Stimulated activated CD8-positive, alpha-beta memory T cell treated with anti-CD3 and anti-CD28 coated beads, Interleukin-15, amount 100 ng/mL, for 1 hour (primary cell): ENCODE measurements at places on chromosomes 6 and 20.

- DNase-seq = no peak
Observed at GRCh38 chr6:40695750-40696415, 108.7 kb upstream of the LRFN2 start.

GRCh38 chr6:57069228-57069627 is 20.8 kb upstream of the ZNF451 start:
- DNase-seq = no peak

GRCh38 chr20:4470375-4470774 is 251.3 kb upstream of the PRND start:
- no peak for DNase-seq

DNA sequence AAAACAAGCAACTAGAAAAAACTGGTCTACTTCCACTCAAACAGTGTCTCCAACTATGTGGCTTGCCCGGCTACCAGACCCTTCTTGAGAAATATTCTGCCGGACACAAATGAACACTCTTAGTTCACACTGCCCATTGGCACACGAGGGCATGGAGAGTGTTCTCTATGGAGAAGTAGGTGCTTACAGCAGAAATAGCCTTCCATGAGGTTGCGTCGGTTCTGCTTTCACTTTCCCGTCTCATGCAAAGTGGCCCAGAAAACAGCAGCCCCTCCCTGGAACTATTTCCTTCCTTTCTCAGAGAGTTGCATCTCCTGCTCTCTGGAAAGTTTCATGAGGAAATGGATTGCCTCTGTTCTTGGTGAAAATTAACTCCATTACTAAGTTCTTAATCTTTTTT is 9.5 kb upstream of the HLA-DOA start:
- DNase-seq = no peak

DNA sequence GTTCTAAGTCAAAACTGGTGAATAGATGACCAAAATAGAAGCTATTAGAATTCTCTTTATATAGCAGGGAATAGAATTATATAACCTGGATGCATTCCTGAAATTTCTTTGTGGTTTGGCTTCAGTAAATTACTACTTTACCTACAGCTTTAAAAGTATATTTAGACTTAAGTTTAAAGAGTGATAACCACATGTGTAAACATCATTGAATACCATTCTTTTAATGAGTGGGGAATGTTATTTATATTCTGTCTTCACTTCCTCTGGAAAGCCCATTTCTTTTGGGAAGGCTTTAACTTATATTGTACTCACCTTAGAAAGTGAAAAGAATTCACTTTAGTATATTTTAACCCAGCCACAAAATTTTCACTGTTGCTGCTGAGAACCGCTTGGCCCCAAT is 39.1 kb downstream of the PLEKHG1 start:
- no peak for DNase-seq

DNA sequence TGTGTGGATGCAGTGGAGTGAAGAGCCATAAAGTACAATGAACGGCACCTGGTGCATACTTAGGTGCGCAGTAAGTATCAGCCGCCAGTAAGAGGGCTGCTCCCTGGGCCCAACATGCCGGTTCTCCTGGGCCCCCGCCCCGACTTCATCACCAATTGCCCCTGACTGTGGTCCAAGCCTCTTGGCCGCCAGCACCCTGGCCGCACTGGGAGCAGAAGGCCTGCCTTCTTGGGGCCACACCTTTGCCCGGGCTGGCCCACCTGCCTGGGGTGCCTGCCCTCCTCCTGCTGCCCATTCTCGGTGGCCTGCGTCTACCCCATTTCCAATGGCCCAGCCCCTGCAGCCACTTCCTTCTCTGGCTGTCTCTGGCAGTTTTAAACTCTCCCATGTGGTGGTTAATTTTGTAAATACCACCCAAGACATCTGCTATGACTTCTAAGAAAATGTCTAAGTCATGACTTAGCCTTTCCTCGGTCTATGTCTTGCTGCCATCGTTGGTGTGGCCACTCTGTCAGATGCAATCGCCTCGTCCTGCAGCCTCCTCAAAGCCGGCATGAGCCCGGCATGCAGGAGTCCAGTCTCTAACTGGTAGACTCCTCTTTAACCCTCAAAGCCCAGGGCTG is 36.8 kb downstream of the PMEPA1 start:
- no peak for DNase-seq

DNA sequence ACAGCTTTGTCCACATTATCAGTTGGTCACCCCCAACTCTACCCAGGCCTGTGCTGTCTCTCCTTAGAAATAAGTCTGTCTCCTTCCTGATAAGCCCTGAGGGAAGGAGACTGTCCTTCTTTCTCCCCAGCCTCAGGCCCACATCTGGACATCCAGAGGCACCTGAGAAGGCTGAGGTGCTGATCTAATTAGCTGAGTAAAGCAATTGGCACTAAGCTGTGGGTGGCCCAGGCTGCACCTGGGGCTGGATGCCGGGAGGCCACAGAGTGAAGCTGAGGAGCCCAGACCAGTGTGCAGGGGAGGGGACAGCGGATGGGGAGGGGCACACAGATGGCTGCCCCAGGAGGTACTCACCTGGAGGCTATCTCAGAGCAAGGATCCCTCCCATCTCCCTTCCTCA is 26.2 kb upstream of the BMP7 start:
- no peak for DNase-seq

GRCh38 chr6:6811128-6812009 is 222.8 kb downstream of the LY86 start:
- no peak for DNase-seq

DNA sequence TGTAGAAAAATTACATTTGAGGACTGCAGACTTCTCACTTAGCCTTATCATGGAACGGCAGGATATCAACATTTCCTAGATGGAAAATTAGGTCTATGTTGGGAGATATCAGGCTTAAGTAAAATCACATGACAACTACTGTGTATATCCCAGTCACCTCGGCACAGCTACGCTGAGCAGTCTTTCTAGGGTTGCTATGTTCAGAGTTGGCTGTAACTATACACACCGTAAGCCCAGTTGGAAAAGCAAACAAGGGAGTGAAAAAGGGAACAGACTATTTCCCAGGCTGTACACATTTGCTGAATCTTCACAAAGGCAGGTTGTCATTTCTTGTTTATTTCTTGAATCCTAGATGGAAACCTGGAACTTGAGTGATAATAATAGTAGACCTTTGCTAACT is 80.7 kb upstream of the PTPRK start:
- DNase-seq = no peak

GRCh38 chr20:9508240-9508661 is 6.1 kb upstream of the LAMP5 start:
- DNase-seq = no peak

DNA sequence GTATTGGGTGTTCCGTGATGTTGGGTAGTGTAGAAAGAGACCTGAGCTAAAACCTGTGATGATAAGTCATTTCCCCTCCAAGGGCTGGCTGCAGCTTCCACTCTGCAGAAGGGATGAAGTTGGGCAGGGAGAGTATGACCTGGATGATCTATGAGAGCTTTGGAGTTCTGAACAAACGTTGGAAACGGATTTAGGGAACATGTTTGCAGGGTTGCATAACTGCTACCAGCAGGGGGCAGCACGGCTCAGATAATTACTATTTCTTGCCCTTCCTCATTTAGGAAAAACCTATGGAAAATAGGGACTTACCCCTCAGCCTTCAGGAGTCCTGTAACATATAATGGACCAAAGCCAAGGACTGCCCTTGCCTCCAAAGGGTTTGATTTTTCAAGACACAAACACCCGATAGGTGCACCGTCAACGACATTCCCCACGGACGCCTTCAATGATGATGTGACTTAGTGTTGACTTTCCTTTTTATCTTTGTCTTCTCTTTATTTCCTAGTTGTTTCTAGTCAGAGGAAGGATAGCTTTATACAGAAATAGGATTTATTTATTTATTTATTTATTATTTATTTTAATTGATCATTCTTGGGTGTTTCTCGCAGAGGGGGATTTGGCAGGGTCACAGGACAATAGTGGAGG is 164.9 kb upstream of the SASH1 start:
- no peak for DNase-seq

DNA sequence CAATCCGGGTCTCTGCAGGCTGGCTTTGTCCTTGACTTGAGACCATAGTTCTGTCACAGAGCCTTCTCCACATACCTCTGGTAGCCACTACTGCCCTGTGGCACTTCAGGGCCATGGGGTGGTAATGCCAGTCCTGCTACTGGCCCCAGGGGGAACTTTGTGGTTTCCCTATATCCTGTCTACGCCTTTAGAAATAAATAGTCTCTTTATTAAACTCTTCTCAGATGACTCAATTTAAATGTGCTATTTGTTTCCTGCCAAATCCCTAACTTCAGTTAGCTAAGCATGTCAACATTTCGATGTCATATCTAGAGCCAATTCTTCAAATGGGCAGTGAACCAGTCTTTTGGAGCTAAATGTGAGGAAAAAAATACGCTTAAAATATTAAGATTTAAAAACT is 60.1 kb downstream of the SEL1L2 start:
- DNase-seq = no peak

DNA sequence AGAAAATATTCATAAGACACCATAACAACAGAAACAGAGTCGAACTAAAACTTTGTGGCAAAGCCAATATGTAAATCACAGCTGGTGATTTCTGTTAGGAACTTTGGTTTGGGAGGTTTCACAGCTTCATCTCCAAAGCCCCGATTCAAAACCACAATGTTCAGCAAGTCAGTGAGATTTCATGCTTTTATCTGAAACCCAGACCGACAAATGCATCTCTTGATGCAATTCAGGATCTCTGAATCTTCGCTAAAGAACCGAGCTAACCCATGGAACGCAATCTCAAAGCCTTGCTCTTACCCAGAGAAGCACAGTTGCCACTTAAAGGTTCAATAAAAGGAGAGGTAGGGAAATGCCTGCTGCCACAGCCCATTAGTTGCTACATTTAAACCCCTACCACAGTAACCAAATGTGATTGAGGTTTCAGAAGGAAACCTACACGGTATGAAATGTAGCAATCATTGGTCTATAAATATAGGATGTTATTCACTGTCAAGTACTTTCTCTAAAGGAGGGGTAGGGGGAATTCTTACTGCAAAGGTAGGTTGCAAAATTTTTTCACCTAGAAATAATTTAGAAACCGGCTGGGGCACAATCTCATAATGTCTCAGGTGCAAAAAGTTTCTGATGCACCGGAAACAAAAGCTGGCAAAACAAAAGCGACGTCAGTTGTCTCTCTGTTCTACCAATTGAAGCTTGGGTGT is 381.0 kb upstream of the ARID1B start:
- DNase-seq = no peak

DNA sequence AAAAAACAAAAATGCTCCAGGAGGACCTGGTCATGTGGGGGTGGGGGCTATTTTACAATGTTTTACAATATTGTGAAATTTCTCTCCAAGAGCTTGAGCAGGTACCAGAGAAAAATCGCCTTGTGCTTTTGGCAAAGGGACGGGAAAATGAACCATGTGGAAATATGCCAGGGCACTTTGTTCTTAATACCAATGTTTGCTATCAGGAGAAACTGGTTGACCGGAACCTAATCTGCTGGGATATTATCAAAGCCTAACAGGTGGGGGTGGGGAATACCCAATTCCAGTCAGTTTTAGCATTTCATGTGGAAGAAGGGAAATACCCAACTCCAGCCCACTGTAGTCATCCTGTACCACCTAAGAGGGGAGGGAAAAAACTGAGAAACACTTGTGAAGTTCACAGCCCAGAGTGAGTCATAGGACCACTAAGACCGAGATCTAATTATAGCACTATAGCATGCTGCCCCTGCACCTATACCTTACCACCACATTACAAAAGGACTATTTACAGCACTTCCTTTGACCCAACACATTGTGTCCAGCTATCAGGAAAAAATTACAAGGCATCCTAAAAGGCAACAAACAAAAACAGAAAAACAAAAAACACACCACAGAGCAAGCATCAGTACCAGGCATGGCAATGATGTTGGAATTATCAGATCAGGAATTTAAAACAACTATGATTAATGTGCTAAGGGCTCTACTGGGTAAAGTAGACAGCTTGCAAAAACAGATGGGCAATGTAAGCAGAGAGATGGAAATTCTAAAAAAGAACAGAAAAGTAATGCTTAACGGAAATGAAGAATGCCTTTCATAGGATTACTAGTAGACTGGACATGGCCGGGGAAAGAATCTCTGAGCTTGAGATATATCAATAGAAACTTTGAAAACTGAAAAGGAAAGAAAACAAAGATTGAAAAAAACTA is 84.1 kb upstream of the POPDC3 start:
- no peak for DNase-seq

GRCh38 chr20:48728042-48728825 is 99.6 kb downstream of the PREX1 start:
- no peak for DNase-seq

- no peak for DNase-seq
Observed at GRCh38 chr6:32570363-32570905, 19.2 kb downstream of the HLA-DRB1 start.

DNA sequence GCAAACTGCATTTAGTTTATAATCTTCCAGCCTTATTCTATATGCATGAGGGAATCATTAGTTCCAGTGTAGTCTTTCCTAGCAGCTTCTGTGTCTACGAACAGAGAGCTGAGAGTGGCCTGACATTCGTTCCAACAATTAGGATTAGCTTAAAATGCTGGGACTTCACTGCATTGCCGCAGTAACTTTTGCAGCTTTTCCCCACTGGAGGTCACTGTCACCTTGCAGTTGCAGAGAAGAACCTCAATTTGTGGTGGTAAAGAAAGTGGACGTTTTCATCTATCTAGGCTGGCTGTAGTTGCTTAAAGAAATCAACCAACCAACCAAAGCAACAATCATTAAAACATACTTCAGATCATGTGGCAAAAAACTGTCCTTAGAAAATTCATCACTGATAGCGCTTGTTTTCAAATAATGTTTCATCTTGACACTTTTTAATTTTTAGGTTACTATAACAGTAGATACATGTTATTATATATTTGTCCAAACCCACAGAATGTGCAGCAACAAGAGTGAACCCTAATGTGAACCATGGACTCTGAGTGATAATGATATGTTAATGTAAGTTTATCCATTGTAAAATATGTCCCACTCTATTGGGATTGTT is 12.2 kb downstream of the MYLK4 start:
- DNase-seq = peak; percentile 25

DNA sequence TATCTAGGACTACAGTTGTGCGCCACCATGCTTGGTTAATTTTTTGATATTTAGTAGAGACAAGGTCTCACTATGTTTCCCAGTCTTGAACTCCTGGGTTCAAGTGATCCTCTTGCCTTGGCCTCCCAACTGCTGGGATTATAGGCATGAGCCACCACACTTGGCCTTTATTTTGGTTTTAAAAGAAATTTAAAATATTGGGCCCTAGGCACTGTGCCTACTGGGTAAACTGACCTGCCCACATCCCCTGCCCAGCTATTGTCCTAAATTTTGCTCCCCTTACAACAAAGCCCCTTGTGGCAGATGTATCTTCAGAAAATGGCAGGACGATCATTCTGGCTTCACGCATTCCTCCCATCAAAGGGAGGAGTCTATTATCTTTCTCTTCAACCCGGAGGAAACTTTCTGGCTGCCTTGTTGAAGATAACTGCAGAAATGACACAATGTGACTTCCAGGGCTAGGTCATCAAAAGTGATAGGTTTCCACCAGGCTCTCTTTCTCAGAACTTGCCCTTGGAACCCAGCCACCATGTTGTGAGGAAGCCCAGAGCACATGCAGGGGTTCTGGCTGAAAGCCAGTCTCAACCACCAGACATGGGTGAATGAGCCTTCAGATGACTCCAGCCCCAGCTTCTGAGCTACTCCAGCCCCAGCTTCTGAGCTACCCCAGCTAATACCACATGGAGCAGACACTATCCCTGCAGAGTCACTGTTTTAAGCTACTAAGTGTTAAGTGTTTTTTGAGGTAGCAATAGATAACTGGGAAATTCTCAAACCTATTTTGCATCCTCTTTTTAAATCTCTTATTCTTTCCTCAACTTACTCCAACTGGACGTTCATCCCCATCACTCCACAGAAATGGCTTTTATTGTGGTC is 4.6 kb upstream of the GUCA1B start:
- DNase-seq = no peak
